ENCODE measurements at places on chromosomes 1 and 21. TPM values are rescaled to one million over a fixed set of nuclear protein-coding genes. Genes with fewer than 3 reads are reported as not detected.

Gene EFHD2
- 93.6 TPM for total RNA-seq

Gene TNN
- total RNA-seq: not detected

Gene SYCP1
- total RNA-seq: not detected

Gene GSTM1
- 18.7 TPM for total RNA-seq

Gene MLLT11
- total RNA-seq: 3.9 TPM

Gene COL18A1
- total RNA-seq: 2.7 TPM

Gene ZBTB37
- 20.3 TPM for total RNA-seq

Gene PLA2G5
- not detected for total RNA-seq

Gene GJA8
- not detected for total RNA-seq

Gene OR2T35
- not detected for total RNA-seq

Gene PRAMEF11
- total RNA-seq: not detected

Gene HCRTR1
- not detected for total RNA-seq

Gene UBAP2L
- total RNA-seq: 194 TPM

Gene PEAR1
- total RNA-seq: 1.3 TPM

Gene TSPEAR
- not detected for total RNA-seq

Gene RASAL2
- not detected for total RNA-seq

Gene TOE1
- 48.7 TPM for total RNA-seq

Gene ZNF648
- total RNA-seq: not detected

Gene PADI3
- total RNA-seq: not detected

Gene AADACL4
- not detected for total RNA-seq

Gene CTPS1
- total RNA-seq: 42.5 TPM

Gene SLC25A34
- total RNA-seq: 1.8 TPM

Gene FAM3B
- total RNA-seq: not detected

Gene RPE65
- not detected for total RNA-seq

Gene NEK2
- 0.81 TPM for total RNA-seq

Gene TRIM17
- 0.30 TPM for total RNA-seq

Gene FMOD
- total RNA-seq: not detected

All from CD4-positive, CD25-positive, alpha-beta regulatory T cell (primary cell).